ENCODE measurements at places on chromosomes 5 and 9. TPM values are rescaled to one million over a fixed set of nuclear protein-coding genes. Genes with fewer than 3 reads are reported as not detected.

The BTNL8 gene
- polyA plus RNA-seq, result 0.13 TPM

The AIF1L gene
- not detected for polyA plus RNA-seq

The ENTPD8 gene
- polyA plus RNA-seq, result not detected

The CDH9 gene
- polyA plus RNA-seq, result not detected

The FGD3 gene
- 145 TPM for polyA plus RNA-seq

The GLRA1 gene
- polyA plus RNA-seq, result not detected

The DCTN3 gene
- polyA plus RNA-seq, result 174 TPM

The GMCL2 gene
- not detected for polyA plus RNA-seq

The PCDHA13 gene
- polyA plus RNA-seq, result not detected

The OCLN gene
- polyA plus RNA-seq, result 0.03 TPM

Measured in CD14-positive monocyte (primary cell).